ENCODE measurements at places on chromosomes 13 and 19.

DNA sequence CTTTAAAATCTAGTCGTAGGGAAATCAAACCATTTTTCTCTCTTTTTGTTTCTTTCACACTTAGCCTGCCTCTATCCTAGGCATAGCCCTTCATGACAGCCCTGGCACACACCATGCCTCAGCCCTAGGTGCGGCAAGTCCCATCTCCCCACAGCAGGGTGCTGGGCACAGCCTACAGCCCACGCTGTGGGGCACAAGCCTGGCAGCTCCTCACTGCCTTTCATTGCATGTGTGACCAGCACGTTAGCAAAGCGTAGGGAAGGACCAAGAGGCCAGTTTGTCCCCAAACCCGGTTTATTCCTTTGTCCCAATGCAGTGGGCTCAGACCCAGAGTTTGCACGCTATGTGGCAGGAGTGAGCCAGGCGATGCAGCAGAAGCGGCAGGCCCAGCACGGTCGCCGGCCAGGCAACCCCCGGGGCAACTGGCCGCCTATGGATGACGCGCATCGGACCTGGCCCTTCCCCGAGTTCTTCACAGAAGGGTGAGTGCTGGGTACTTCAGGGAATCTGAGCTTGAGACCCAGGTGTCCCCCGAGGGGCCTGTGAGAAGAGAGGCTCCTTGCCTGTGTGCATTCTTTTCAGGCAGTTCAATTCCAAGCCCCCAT, 17.3 kb upstream of the GPI start:
- no peak for DNase-seq

DNA sequence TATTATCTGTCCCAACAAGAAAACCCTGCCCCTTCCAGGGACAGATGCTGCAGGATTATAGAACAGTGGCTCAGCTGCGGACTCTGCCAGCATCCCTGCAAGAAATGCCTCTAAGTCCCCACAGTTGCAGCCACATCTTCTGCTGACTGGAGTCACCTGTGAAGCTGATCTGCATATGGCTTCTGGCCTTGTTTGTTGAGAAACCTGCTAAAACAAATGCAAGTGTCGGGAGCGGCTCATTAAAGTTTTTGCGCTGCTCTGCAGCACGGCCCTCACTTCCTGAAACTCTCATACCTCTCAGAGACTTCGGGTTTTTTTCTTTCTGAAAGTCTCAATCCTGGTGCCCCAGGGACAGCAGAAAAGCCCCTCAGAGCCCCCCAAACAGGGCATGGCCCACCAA, 725.0 kb downstream of the UQCRFS1 start:
- no peak for DNase-seq

GRCh38 chr19:29858000-29858596, 46.3 kb downstream of the CCNE1 start:
- DNase-seq, result peak; percentile 55

GRCh38 chr13:25489238-25489637, 117.5 kb downstream of the ATP8A2 start:
- no peak for DNase-seq

DNA sequence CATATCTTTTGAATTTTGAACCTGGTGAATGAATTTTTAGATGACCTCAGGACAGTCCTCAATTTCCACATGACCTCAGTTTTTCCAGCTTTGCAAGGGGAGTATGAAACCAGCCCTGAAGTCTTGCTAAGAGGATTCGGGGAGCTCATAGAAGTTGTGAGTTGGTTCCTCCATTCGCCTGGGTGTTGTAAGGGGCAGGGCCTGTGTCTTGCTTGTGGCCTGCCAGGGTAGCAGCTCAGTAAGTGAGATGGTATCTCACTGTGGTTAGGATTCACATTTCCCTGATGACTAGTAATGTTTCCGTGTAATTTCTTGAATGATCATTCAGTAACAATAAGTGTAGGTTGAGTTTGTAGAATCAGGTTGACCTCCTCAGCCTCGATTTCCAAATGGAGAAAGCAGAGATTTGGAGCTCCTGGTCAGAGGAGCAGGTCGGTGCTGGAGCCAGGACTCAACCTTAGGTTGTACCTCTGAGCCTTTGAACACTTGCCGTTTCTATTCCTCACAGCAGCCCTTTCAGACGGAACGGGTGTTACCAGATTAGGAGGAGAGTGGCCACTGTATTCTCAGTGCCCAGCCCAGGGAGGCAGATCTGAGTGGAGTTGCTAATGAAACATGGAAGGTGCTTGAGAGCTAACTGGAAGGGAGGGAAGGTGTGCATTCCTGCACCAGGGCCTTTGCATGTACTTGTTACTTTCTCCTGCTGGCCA, 14.6 kb downstream of the NACC1 start:
- peak; percentile 40 for DNase-seq

- peak; percentile 23 for DNase-seq
Measured at GRCh38 chr19:5205381-5205780, 135.2 kb downstream of the PTPRS start.

DNA sequence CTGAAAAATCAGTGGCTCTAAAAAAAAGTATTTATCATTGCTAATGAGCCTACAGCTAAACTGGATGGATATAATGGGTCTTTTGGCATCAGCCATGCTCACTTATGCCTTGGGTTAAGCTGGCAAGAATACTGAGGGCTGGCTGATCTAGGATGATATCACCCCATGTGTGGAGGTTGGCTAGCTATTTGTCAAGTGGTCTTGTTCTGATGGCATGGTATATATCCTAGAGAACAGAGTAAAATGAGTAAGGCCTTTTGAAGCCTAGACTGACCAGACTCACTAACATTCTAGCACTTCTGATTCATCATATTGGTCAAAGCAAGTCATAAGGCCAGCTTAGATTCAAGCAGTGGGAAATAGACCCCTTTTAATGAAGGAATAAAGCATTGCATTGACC, 383.0 kb downstream of the SLITRK1 start:
- no peak for DNase-seq
